Suppressor macrophage treated with lipopolysaccharide for 1 hour (primary cell): ENCODE measurements at places on chromosomes 7 and 10.

DNA sequence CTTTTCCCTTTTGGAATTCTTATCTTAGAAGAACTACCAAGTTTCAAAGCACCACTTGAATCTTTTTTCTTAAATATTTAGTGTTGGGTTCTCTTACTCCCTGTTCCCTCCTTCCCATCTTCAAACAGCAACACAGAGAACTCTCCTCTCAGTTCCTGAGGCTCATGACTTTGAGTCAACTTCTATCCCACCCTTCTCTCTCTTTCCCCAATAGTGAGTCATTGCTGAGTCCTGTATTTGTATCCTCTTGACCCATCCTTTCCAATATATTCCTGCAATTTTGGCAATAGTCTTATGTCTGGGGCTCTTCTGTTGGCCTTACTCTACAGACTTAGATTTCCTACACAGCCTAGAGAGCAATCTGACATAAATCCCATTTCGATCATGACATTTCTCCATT, 20.8 kb upstream of the JCAD start:
- no peak for DNase-seq

DNA sequence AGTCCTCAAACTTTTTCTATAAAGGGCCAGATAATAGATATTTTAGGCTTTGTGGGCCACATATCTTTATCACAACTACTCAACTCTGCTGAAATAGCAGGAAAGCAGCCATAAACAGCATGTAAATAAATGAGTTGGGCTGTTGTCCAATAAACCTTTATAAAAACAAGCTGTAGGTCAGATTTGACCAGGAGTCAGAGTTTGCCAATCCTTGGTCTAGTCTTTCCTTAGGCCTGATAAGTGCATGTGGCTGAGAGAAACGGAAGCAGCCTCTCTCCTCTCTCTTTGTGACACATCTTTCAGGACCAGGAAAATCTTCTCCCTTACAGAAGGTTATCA, 724.5 kb downstream of the GRID1 start:
- no peak for DNase-seq

GRCh38 chr7:95996174-95996573, 223.8 kb downstream of the DYNC1I1 start:
- DNase-seq = no peak

GRCh38 chr7:95766657-95767056, 5.7 kb upstream of the DYNC1I1 start:
- no peak for DNase-seq

DNA sequence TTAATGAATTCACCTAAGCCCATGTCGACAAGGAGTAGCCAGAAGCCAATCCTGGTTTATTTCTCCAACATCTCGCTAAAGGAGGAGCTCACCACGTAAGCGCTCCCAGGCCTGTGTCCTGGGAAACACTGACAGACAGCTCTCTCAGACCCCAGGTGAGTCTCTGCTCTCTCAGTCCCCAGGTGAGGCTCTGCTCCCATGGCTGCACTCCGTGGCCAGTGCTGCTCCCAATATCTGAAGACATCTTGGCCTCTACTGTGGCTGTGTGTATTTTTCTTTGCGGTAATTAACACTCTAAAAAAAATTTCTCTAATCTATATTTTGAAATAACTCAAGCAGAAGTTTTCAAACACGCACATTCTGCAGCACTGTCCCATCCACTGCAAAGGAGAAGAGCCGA, 564.5 kb downstream of the PTPRN2 start:
- no peak for DNase-seq

DNA sequence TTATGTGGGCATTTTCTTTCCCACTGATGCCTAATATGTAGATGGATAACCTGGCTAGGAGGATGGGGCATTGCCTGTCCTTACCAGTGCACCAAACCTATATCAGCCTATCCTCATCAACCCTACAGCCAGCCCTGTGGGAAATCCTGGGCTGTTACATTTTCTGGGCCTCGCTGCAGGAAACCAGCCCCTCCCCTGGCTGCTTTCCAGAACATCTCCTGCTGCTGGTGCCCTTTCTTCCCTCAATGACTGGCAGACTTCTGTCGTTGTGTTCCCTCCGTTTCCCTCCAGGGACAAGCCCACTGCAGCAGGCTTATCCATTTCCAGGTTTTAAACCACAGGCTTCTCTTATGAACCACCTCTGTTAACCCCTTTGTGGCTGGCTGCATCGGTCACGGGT, 486.1 kb upstream of the COBL start:
- DNase-seq = no peak

DNA sequence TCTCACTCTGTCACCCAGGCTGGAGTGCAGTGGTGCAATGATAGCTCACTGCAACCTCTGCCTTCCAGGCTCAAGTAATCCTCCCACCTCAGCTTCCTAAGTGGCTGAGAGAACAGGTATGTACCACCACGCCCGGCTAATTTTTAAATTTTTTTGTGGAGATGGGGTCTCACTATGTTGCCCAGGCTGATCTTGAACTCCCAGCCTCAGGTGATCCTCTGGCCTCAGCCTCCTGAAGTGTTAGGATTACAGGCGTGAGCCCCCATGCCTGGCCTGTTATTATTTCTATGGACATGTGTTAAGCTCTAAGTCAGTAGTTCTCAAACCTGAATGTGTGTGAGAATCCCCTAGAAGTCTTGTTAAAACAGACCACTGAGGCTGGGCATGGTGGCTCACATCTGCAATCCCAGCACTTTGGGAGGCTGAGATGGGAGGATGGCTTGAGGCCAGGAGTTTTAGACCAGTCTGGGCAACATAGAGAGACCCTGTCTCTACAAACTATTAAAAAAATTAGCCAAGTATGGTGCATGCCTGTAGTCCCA, 24.5 kb downstream of the TMEM270 start:
- no peak for DNase-seq

- DNase-seq = no peak
These were observed 47.4 kb upstream of the NAMPT start for GRCh38 chr7:106332201-106332600.

DNA sequence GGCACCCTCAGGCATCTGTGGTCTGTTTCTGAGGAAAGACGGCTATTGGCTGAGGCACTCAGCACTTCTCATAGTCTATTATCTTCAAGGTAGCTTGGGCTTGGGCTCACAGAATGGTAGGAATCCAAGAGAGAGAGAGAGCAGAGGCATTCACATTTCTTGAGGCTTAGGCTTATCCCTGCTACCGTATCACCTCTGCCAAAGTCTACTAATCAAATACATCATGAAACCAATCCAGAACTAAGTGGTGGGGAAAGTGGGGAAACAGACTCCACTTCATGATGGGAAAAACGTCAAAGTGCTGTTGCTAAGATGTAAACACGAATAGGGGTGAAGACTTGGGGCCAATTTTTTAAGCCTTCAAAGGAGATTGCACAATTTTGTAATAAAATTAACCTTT, 271.1 kb upstream of the SEMA3D start:
- DNase-seq = no peak

- DNase-seq = no peak
These were observed 35.0 kb downstream of the INPP5A start for GRCh38 chr10:132572545-132572937.

DNA sequence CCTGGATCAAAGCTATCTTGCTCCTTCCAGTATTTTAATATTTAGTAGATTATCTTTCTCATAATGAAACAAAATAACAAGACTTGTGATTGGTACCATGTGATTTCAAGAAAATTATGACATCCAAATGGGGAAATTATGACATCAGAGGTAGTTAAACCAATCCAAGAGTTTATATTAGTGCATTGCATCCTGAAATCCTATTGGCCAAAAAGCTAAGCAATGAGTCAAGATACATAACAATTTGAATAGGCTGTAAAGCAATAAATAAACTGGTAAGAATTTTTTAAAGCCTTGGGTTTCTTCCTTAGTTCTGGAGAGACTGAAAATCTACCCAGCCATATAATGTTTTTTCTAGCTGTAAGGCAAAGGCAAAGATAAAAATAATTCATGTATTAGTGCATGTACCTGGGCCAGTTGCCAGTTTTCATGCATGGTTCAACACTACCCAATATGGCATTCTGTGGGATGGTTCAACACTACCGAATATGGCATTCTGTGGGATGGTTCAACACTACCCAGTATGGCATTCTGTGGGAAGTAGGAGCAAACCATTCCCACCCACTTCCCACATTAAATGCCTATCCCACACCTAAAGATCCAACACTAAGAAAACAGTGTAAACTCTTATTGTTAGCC, at the start of gene RNF148:
Gene RNF148 (minus strand): TSS at position 51 of the 639 bp plus-strand sequence. CDS start 172 bp downstream, outside the sequence.
- DNase-seq = no peak

- DNase-seq = no peak
These were observed 182.8 kb upstream of the ZNF804B start for GRCh38 chr7:88576720-88577119.

- no peak for DNase-seq
These were observed 6.4 kb downstream of the DPY19L1 start for GRCh38 chr7:35030848-35031247.

- no peak for DNase-seq
These were observed 234.9 kb downstream of the SH2D4B start for GRCh38 chr10:80772596-80772995.

GRCh38 chr10:60419249-60419648, 29.6 kb upstream of the ANK3 start:
- DNase-seq = no peak

DNA sequence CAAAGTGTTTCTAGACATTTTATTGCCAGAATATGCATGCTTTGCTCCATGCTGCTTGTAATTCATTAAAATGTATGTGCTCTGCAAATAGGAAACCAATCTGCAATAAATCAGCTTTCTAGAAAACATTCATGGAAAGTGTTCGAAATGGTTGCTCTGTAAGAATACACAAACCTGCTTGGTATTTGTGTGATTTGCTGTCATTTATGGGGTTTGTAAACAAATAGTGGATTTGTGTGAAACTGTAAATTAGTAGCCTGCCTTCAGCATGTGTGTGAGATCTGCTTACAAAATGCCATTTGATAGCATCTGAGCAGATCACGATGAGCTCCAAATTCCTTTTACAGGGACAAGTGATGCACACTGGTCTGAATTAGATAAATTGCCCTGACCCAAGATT, 219.0 kb upstream of the CSTF2T start:
- DNase-seq = no peak

DNA sequence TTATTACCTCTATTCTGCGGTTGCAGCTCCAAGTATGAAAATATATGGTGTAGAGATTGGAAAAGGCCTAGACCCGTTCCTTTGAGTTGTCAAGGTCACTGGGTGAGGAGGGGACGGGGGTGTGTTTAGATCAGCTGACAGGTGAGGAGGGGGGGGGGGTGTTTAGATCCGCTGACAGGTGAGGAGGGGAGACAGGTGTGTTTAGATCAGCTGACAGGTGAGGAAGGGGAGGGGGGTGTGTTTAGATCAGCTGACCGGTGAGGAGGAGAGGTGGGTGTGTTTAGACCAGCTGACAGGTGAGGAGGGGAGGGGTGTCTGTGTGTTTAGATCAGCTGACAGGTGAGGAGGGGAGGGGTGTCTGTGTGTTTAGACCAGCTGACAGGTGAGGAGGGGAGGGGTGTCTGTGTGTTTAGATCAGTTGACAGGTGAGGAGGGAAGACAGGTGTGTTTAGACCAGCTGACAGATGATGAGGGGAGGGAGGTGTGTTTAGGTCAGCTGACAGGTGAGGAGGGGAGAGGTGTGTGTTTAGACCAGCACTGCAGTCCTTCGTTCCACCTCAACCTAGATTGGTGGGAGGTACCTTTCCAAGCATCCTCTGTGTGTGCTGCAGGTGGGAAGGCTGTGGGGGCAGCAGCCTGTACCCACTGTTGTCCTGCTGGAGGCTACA, 655.0 kb upstream of the ADARB2 start:
- DNase-seq = no peak

GRCh38 chr10:86349474-86349873, 17.1 kb downstream of the GRID1 start:
- no peak for DNase-seq

GRCh38 chr7:11228515-11228914, 254.8 kb downstream of the PHF14 start:
- no peak for DNase-seq

DNA sequence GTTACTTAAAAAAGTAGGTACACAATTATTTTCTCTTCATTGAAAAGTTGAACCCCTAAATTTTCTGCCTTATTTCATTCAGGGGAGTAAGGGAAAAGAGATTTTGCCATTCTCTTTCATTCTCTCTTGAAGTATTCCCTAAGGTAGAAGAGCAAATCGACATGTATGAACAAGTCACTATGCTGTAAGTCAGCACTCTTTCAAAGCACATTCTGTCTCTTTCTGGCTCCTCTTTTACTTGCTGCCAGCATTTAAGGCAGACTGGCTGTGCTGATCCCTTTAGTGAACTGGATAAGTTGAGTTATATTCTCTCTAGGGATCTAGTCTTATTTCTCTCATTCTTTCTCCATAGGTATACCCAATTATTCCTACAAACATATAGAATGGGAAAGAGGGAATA, 222.3 kb upstream of the ZWINT start:
- DNase-seq = no peak

- no peak for DNase-seq
These were observed 2.8 kb downstream of the AKR1C4 start for GRCh38 chr10:5199398-5199797.

DNA sequence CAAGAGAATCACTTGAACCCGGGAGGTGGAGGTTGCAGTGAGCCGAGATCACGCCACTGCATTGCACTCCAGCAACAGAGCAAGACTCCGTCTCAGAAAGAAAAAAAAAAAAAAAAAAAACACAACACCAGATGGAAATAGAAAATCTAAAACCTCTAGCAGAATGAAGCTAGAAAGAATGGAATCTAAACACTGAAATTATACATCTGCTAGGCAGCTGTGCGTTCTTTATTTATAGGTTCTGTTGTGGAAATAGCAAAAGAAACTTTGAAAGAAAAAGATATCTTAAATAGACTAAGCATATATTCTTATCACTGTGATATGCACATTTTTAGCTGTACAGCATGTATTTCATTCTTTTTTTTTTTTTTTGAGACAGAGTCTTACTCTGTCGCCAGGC, 17.1 kb downstream of the BMPR1A start:
- DNase-seq = no peak

DNA sequence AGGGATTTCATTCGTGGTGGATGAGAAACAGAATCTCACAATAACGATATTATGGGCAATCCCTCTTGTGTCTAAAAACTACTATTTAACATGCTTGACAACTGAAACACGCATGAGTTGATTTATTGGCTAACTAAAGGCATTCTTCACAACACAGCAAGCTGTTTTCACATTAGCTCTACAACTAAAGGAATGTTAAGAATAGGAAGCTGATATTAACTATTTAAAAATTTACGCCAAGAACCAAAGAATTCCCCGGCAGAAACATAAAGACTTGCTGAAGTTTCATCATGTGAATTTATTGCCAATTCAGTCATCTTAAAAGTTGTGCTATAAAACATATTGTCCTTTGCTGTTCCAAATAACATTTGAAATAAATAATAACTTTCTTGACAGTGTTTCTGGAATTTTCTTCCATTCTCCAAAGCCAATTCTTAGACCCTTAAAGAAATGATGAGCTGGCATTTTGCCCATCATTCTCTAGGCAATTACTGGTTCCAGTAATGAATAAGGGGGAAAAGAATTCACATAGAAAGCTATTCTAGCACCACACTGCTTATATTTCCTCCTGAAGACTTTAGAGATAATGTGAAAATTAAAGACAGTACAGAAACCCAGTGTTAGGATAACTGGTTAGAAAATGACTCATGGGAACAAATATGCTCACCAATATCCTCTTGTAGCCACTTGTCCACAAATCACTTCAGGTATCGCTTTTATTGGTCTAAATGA, 233.1 kb downstream of the PARD3 start:
- no peak for DNase-seq

GRCh38 chr7:127927348-127927696, 103.9 kb downstream of the LRRC4 start:
- DNase-seq = peak; percentile 33
